Muscle of back (tissue), 13 donors: ENCODE measurements at places on chromosomes 3 and 15. TPM values are rescaled to one million over a fixed set of nuclear protein-coding genes. Genes with fewer than 3 reads are reported as not detected.

DNA sequence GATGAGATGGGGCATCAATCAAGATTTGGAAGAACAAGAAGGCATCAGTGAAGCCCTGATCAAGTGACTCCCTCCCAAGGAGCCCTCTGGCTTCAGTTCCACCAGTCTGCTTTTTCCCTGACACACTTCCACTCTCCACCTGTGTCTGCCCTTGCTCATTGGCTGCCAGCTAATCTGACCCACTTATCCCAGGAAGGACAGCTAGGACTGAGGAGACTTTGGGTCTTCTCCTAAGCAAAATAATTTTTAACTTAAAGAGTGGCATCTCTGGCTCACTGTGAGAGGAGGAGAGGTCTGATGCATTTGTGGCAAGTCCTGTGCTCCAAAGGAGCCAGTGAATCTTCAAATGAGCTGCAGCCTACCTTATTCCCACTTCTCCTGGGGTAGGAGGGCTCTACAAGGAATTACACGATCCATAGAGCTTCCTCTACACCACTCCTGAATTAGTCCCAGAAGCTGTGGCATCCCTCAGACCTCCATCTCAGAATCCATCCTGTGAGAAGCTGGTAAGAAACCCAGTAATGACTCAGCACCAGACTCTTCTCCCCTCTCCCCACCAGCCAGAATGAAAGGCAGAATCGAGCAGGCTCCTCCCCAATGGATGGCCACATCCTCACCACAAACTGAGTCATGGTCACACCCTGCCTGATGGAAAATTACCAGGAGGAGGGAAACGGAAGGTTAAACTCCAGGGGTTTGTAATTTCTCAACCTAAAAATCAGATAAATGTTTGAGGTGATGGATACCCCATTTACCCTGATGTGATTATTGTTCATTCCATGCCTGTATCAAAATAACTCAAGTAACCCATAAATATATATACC lies 6.3 kb upstream of the PKM start:
- DNase-seq: peak; percentile 92

DNA sequence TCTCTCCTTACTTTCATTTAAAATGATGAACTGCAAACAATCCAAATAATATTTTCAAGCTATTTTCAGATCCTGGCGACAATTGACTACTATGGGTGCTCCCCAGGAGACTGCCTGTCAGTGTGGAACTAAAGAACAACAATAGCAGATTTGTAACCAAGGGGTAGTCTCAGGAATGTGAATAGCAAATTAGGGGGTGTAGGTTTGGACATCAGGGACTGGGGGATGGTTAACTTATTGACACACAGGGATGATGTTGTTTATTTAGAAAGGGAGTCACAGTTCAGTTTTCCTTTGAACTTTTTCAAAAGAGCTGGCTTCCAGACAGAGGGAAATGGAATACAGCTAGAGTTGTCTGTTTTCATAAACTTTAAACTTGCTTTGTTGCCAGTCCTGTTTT lies 229.8 kb downstream of the LRTM1 start:
- DNase-seq: no peak

GRCh38 chr15:82177291-82178010 lies 85.1 kb downstream of the EFL1 start:
- DNase-seq: peak; percentile 71

- no peak for DNase-seq
These were observed 25.2 kb upstream of the SLC4A7 start for GRCh38 chr3:27509376-27509775.

DNA sequence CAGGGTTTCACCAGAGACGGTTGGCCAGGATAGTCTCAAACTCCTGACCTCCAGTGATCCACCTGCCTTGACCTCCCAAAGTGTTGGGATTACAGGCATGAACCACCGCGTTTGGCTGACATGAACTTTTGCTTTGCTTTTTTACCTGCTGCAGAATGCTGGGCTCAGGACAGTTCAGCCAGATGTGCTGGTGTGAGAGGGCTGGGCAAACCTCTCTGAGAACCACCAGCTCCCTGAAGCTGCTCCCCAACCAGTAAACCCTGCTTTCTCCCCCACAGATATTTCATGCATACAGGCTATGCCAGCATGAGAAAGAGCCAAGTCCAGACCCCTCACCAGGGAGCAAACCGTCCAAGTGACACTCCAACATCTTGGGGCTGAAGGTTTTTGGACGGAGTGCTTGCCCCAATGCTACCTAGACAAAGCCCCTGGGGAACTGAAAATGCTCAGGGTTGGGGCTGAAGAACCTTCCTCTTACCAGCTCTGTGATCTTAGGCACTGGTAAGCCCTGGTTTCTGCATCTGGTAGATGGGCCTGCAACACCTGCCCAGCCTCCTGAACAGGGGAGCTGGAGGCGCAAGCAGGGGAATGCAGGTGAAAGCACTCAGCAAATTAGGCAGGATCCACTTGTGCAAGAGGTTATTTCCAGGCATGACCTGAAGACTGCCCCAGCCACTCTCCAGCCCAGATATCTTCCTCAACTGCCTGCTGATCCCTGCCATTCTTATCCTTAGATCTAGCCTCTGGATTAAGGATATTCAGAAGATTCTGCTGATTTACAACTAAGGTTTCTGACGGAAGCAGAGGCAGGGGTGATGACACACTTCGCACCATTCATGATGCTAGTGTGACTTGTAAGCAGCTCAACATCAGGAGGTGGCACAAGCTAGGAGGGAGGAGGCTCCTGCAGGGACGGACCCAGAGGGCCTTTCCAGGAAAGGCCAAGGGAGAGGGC lies 78.8 kb downstream of the TLE3 start:
- DNase-seq: no peak

Gene STRA6
- 1.4 TPM for polyA plus RNA-seq

Gene COL6A6
- 92.8 TPM for polyA plus RNA-seq

Gene TMCO5A
- not detected for polyA plus RNA-seq
